Stimulated activated CD8-positive, alpha-beta memory T cell treated with anti-CD3 and anti-CD28 coated beads, Interleukin-15, amount 100 ng/mL, for 1 hour (primary cell): ENCODE measurements at places on chromosomes 2 and 18.

GRCh38 chr18:59303006-59303405, 15.4 kb downstream of the CPLX4 start:
- DNase-seq, result no peak

- DNase-seq, result no peak
Measured at GRCh38 chr2:222024932-222025880, 273.6 kb downstream of the PAX3 start.

- no peak for DNase-seq
Measured at GRCh38 chr2:176826984-176827668, 385.5 kb upstream of the HNRNPA3 start.

DNA sequence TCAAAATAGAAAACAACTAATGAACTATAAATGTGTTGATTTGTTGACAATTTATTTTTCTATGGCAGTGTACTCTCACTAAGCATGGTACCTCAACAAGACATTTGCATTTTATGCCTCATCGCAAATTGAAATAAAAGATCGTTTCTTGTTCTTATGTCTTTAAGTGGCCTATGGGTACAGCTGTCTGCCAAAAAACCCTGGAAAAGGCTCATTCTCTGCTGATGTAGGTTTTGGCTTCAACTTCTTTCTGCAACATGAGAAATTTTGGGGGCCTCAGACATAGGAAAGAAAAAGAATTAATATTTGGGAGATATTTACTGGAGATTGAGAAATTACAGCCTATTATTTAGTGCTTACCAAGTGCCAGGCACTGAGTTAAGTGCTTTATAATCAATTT, 205.1 kb upstream of the DPP10 start:
- DNase-seq, result no peak

DNA sequence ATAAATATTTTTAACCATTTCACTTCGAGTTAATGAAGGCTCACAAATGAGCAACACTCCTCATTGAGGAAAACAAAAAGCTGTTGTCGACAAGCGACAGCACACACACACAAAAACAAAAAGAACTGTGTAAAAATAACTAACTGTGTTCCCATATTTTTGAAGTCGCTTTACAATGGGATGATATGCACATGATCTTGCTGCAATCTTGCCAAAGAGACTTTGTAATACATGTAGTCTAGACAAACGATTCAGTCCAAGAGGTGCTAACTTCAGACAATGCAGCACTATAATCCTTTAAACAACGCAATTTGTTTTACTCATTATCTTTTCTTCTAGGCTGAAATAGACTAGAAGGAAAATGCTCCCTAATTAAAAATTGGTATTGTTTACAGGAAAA, 7.2 kb upstream of the USP34 start:
- DNase-seq, result no peak

DNA sequence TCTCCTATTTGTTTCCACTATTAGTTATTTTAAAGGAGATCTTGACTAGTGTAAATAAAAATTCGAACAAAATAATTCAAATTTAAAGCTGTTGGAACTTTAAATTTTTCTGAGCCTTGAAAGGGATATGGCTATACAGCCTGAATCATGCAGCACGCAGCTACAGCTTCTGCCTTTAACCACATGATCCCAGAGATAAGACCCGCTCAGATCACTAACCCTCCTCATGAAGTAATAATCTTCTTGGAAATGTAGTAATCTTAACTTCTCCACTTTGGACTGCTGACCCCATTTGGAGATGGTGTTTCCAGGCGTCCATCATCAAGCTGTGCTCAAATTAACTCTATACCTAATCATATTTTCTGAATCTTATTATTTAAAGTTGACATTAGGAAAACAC, 336.6 kb downstream of the DSC3 start:
- no peak for DNase-seq

DNA sequence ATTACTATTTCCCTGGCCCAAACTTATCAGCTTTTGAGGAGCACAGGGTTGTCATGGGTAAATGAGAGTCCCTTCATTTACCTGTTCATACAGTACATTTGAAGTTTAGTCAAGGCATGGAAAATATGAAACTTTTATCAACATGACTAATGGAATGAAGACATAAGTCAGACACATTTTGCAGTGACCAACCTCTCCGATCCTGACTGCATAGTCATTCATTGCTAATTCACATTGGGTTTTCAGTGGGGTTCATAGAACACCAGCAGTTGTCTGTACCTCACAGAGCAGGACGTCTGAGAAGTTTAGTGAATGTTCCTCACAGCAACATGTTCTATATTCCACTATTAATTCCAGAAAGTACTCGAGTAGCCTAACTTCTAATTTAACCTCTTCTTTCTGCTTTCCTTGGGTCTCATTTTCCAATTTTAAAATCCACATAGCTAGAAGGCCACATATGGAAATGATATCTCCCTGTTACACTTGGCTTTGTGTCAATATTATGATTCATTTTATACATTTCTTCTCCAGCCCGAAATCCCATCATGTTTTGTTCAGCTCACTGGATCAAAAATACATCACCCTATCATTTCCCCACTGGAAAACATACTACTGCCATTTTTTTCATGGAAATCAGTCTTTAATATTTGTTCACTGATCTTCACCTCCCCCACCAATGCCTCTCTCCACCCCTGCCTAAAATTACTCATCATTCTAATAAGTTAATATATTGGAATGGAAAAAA, 65.9 kb downstream of the CDH20 start:
- DNase-seq, result no peak

DNA sequence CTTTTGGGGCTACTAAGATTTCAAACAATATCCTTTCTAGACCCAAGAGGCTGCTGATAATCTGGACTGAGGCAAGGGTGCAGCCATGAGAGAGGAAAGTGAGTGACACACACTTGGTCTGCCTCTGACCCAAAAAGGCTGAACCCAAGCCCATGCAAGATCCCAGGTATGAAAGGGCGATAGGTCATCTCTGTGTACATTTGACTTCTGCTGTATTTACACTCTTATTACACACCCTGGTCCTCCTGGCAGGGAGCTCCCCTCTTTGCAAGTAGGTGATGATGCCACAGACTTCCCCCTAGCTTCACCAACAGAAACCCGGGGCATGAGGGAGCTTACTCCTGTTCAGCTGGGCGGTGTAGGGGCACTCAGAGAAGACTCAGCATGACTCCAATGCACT, 61.8 kb upstream of the ACAA2 start:
- DNase-seq, result no peak
